Activated CD4-positive, alpha-beta T cell treated with anti-CD3 and anti-CD28 coated beads, Interleukin-2, amount 50 U/mL, for 24 hours (primary cell): ENCODE measurements at places on chromosomes 16 and 17.

- no peak for DNase-seq
Measured at GRCh38 chr17:58420827-58421226, 3.5 kb upstream of the RNF43 start.

- DNase-seq = no peak
Measured at GRCh38 chr17:44467108-44467507, 36.1 kb downstream of the GPATCH8 start.

DNA sequence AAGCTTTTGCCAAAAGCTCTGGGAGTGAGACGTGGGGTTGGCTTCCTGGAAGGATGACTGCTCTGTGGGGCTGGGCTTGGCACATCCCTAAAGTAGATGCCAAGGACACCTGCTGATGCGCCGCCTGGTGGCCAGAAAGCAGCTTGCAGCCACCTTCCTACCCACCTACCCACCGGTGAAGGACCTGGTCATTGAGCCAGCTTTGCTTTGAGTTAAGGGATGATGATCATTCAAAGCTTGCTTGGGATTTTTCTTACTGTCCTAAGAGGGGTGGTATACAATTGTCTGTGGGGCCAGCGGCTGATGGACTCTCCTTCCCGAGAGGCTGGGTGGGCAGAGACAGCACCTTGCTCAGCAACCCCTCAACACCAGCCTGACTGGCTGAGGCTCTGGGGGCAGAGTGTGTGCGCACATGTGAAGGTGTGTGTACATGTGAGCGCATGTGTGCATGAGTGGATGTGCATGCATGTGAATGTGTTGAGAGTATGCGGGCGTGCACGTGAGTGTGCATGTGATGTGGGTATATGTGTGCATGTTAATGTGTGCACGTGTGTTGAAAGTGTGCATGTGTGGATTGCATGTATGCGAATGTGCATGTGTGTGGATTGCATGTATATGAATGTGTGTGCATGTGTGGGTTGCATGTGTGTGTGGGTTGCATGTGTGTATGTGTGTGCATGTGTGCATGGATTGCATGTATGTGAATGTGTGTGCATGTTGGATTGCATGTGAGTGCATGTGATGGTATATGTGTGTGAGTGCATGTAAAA, 18.6 kb downstream of the C1QTNF1 start:
- peak; percentile 49 for DNase-seq

DNA sequence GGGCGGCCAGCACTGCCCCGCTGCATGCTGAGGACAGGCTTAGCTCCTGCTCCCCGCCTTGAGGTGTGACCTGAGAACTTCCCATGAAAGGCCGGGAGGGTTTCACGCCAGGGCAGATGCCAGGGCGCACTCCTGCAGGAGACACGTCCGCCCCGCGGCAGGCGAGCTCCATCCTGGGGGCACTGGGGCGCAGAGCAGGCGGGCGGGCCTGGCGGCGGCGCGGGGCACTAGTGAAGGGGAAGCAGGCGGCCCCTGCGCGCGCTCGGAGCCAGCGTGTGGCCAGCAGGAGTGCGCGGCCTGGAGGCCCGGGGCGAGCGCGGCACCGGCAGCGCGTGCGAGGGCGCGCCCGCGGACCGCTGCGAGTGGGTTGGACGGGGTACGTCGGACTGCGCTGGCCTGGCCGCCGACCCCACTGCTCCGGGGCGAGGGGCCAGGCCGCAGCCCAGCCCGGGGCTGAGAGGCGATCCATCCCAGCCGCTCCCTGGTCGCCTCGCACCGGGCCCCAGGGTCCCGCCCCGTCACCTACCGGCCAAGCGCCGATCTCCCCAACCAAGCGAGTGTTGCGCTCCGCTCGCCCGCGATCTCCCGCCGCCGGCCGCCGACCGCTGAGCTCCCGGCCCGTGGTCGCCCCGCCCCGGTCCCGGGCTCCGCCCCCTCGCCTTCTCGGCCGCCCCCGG, at the start of gene MAP3K14:
Gene MAP3K14, minus strand, starts transcription at position 587 of the 677 bp plus-strand sequence. CDS start 26,275 bp downstream, outside the sequence.
- peak; percentile 31 for DNase-seq

DNA sequence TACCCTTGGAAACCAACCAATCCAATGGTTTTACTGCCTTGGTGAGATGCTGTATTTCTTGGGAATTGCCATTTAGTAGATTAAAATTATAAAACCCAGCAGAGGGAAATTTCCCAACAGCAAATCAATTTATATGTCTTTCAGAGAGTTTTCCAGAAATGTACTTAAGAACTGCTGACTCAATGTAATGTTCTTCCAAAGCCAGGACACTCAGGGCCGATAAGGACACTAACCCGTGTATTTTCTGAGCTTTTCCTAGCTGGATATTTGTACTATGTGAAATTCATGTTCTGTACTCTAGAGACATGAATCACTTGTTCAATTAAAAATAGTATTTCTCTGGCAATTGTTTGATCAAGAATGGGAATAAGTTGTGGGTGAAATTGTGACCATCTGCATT, 121.4 kb downstream of the KCNJ2 start:
- DNase-seq = no peak

- no peak for DNase-seq
Measured at GRCh38 chr16:53895433-53895832, 191.5 kb downstream of the FTO start.

- DNase-seq = no peak
Measured at GRCh38 chr16:55189682-55190636, 134.0 kb upstream of the IRX6 start.

- DNase-seq = no peak
Measured at GRCh38 chr16:56551796-56552738, 12.8 kb upstream of the MT4 start.

DNA sequence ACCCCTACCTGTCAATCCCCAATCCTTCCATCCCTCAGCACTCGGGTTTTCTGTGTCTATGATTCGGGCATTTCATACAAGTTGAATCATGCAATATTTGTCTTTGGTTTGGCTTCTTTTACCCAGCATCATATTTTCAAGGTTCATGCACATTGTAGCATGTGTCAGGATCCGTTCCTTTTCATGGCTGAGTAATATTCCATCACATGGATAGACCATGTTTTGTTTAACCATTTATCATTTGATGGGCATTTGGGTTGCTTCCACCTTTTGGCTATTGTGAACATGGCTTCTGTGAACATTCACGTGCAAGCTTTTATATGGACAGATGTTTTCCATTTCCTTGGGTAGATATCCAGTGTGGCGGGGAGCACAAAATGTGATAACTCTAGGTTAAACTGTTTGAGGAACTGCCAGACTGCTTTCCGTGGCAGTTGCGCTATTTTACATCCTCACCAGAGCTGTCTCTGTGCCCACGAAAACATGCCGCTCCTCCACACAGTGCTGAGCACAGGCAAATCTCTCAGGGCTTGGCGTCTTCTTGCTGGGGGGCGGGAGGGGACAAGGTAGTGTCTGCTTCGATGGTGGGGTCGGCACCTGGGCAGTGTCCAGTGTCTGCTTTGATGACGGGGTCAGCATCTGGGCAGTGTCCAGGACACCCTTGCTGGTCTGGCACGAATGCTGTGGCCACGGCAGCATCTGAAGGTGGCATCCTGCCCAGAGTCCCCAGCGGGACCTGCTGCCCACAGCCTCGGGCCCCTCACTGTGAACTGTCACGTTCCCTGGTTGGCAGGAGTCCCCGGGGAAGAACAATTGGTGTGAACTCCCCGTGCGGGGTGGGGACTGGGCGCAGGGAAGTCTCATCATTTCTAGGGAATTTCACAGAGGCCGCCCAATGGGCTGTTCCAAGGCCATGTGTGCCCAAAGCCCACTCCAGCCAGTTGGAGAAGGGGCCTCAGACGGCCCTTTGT, 32.4 kb upstream of the JPH3 start:
- no peak for DNase-seq

DNA sequence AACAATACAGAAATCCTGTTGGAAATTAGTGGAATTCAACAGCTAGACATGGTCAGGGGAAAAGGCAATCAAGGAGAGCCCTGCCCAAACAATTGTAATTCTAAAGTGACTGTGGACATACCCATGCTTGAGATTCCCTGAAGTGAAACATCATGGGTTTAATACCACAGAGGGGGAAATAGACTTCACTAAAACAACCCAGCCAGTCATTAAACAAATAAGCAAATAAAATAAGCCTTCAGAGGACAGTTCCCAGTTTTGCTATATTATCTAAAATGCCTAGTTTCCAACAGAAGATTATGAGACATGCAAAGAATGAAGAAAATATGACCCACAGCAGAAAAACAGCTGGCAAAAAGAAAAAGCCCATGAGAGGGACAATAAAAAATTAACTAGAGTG, 376.3 kb downstream of the CDH8 start:
- DNase-seq = no peak

DNA sequence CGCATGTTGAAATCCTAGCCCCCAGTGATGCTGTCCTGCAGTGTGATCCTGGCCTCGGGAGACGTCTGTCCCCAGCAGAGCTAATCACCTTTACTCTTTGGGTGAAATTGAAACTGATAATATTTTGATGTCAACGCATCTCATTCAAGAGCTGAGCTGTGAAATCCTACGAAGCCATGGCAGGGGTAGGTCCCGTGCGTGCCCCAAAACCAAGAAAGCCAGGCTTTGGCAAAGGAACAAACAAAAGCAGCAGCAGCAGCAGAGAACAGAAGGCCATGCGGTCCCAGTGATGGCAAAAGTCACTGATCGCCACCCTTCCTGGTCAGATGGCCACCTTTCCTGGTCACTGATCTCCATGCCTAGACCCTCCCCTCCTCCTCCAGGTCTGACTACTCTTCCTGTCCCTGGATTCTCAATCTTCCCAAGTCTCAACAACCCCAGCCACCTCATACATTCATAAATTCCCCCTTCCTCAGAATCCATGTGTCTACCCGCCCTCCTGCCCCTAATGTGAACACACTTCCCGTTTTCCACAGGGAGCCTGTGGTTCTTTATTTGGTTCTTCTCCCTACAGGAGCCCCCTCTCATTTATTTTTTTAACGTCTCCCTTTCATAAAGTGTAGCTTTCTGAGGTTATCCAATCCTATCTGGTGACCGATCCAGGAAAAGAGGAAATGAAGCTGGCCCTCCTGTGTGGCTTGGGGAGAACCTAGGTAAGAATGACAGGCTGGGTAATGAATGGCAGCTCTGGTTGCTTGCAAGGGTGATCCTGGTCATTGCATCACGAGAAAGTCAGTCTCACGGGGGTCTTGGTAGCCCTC, 50.3 kb downstream of the CPPED1 start:
- DNase-seq = no peak

DNA sequence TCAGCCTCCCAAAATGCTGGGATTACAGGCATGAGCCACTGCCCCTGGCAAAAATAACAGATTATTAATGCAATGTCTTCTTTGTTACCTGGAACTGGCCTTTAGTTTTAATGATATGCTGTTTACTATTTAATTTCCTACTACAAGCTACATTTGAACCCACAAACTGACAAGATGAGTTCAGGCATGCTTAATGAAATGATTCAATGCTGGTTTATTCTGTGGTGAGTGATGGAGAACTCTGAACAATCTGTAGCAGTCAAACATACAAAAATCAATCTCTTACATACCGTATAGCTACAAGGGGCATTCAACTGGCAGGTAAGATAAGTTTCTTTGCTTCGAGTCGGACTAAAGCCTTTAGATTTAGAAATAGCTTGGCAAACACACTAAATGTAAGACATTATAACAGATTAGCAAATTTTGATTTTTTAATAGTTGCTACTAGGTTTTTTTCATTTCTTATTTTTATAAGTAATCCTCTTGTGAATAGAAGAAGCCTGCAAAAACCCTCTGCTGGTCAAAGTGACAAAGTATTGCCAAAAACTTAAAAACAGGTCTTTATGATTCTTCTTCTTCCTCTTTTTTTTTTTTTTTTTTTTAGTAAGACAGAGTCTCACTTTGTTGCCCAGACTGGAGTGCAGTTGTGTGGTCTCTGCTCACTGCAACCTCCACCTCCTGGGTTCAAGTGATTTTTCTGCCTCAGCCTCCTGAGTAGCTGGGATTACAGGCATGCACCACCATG, 138.5 kb downstream of the SSH2 start:
- DNase-seq = no peak
